Stimulated activated CD8-positive, alpha-beta memory T cell treated with anti-CD3 and anti-CD28 coated beads, Interleukin-4, amount 100 ng/mL, for 24 hours (primary cell): ENCODE measurements at places on chromosomes 4 and X.

GRCh38 chr4:38529189-38530115 is 134.5 kb upstream of the KLF3 start:
- DNase-seq, result no peak

- DNase-seq, result no peak
These were observed 24.8 kb downstream of the LRBA start for GRCh38 chr4:150990250-150990649.

DNA sequence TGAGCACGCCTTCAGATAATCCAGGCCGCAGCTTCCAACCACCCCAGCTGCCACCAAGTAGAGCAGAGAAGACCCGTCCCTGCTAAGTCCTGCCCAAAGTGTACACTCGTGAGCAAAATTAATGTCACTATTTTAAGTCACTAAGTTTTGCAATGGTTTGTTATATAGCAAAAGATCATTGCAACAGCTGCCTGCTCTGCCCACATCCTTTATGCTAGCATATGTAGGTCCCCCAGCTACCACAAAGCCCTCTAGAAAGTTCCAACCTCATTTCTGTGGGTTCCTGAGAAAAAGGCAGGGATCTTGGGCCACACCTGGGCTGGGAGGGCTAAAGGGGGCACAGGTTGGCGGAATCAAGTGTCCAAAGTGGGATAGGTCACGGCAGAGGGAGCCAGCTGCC is 346.9 kb downstream of the BCOR start:
- no peak for DNase-seq

DNA sequence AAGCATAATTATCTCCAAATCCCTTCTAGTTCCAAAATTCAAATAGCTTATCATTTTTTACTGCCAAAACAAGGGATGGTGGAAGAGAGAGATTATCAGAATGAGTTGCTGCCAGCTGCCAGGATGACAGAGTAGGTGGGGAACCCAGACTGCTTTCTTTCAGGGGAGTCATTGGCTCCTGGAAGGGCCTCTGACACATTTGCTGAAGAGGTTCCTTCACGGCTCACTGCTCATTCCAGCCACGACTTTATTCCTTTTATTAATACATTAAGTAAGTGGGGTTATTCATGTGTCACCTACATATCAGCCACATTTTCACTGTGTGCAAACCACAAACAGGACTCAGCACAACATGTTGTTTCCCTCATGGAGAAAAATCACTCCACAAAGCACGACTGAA is 12.7 kb upstream of the SMIM43 start:
- DNase-seq, result no peak

- DNase-seq, result no peak
These were observed 380.5 kb downstream of the SH2D1A start for GRCh38 chrX:124726881-124727280.

GRCh38 chrX:142998447-142999198 is 27.1 kb upstream of the SPANXN4 start:
- DNase-seq, result no peak

GRCh38 chr4:88702782-88703181 is 5.2 kb upstream of the NAP1L5 start:
- DNase-seq, result no peak

DNA sequence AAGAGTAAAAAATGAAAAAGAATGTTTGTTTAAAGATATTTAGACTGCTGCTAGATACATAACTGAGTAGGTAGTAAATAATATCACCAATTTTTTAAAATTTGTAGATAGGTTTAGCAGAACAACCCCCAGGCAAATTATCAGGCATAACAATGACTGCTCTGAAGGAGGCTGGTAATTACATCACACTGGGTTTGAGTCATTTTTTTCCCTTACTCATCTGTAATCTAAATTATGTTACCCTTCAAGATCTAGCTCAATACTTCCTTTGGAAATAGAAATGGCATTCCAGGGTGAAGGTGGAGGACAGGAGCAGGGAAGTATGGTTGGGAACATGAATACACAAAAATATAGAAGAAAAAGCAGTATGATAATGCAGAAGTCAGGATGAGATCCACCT is 431.6 kb upstream of the MAOA start:
- DNase-seq, result no peak

DNA sequence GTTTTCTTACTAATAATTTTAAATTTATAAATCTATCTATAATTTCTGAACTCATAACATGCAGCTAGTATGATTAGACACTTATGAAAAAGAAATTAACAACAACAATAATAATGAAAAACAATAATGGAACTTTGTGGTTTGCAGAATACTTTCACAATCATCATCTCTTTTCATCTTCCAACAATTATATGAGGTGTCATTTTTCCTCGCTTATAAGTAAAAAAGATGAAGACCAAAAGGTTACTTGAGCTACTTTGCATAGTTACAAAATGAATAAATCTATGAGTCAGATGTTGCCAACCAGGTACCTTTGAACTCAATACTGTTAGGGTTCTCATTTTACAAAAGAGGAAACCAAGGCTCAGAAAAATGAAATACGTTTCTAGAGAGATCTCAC is 98.5 kb upstream of the ELOVL6 start:
- no peak for DNase-seq

- DNase-seq, result no peak
These were observed 14.5 kb downstream of the CLCN4 start for GRCh38 chrX:10171249-10171648.

DNA sequence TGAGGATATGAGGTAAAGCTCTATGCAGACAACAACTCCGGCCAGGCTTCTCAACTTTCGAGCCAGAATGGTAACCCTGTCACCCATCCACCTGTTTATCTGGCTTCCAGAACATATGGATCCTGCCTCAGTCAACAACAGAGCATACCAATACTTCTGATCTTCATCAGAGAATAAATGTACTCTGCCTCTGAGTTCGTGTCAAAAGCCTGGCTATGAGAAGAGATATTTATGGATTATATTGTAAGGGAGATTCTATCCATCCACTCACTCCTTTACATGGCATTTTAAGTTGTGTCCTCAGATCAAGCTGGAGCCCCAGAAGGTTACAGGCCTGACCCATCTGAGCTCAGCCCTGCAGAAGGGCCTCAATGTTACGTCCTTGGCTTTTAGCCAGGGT is 9.8 kb upstream of the FOXO4 start:
- DNase-seq, result no peak
